PC-9 (cell line): ENCODE measurements at places on chromosomes 13 and 19.

DNA sequence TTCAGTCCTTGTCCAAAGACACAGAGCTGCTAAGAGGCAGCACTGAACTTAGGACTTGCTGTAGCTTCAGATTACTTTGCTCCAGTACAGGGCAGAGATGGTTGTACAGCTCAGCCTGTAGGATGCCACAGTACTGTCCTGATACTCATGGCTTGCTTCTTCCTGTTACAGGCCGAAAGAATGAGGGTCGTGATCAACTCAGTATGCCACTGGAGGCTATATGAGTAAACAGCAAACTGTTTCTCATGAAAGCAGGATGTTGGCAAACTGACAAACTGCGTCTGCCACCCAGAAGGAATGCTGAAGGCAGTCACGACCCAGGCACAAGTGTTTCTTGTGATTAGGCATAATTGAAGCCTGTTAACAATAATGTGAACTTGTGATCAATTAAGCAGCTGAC is 2.8 kb downstream of the ZNF749 start:
- DNase-seq = no peak

DNA sequence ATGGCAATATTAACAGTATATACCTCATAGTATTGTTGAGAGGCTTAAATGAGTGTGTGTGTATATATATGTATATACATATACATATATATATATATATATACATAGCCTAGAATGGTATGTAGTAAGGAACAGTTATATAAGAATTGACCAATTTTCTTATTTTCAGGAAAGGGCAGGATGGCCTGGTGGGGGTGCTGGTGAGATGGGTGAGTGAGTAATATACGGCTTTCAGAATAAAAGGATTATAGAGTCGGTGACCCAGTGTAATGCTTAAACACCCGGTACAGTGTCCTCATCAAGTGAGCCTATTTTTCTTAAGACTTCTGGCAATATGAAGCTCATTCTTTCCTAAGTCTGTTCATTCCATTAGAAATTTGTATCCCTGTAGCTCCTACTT is 11.7 kb upstream of the FAM216B start:
- DNase-seq = no peak

- DNase-seq = peak; percentile 97
Measured at GRCh38 chr19:38263689-38264485, 486 bp upstream of the SPINT2 start.

DNA sequence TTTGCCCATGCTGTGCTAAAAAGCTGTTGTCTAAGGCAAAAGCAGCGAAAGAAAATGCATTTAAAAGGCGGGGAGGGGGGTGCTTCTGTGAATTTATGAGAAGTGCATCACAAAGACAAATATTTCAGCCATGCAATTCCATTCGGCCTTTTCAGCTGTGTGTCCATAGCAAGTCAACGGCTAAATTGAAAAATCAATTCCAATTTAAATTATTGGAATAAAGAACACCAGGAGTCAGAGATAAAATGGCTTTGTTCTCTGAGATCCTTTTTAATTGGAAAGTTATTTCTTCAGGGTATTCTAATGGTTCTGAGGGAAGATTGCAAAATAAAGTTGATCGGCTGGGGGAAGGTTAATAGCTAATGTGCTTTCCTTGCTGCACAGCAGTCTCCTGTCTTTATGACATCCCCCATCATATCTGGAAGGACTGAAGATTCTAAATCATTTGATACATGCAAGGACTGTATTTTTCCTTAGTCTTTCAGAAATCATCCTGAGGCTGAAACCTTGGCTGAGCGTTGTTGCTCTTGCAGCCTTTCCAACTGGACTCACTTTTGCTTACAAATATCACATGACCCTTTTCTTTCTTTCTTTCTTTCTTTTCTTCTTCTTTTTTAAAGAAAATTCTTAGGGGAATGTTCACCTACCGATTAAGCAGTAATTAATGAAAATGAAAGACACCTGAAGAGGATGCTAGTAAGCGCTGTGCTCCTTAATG is 647.1 kb downstream of the DACH1 start:
- no peak for DNase-seq

DNA sequence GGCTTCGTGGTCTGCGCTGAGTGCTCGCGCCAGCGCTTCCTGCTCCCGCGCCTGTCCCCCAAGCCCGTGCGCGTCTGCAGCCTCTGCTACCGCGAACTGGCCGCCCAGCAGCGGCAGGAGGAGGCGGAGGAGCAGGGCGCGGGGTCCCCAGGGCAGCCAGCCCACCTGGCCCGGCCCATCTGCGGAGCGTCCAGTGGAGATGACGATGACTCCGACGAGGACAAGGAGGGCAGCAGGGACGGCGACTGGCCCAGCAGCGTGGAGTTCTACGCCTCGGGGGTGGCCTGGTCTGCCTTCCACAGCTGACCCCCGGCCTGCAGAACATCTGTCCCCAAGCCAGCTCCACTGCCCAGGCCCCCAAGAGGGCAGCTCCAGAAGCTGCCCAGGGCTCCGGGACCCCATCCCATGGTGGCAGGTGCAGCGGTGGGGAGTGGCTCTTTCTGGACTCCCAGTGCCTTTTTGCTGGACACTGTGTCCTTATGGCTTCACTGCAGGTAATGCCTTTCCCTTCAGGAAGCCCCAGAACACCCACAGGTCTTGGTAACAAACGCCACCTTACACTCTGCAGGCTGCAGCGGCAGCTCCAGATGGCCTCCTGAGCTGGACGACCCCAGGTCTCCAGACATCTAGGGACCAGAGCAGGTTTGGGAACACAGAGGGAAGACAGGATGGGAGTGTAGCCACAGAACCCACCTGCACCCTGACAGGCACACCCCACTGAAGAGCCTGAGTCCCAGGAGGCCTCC is 9.3 kb downstream of the PLEKHF1 start:
- DNase-seq = no peak

DNA sequence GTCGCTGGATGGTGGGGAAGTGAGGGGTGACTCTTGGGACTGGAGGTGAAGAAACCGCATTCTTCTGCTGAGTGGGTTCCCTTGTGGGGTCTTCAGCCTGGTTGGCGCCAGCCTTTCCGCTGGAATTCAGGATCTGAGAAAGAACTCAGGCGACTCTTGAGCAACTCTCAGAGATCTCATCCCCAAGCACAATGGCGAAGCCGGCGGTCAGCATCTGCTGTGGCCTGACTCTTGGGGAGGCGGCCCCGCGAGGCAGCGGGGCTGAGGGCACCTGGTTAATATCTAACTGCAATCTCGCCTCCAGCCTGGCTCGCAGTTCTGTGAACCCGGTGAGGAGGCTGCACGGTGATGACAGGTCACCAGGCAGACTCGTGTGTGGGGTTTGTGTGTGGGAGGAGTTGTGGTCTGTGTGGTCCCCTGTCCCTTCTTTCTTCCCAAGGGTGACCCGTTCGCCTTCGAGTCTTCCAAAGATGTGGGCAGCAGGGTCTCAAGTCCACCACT is 883 bp downstream of the ZNF441 start:
- peak; percentile 6 for DNase-seq

DNA sequence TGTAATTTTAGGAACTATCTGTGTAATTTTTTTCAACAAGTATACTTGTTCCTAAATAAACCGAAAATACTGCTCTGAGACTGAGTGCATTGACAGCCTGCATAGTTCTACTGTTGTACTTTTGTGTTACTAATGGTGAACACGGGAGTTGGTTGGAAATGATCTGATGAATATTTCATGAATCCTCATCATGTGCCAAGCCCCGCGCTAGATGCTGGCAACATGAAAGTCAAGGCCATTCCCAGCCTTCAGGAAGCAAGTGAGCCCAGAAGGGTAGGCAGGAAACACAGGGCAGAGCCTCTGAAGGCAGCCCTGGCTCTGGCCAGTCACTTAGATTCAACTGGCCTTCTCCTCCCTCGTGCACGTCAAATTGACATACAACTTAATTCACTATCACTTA is 106.1 kb downstream of the ABCC4 start:
- no peak for DNase-seq

GRCh38 chr19:18833141-18833476 is 1.4 kb downstream of the UPF1 start:
- DNase-seq = no peak

- DNase-seq = no peak
Measured at GRCh38 chr19:35229601-35230000, 1.1 kb upstream of the FAM187B start.

GRCh38 chr13:46648166-46648607 is 95.2 kb downstream of the LRCH1 start:
- DNase-seq = no peak

DNA sequence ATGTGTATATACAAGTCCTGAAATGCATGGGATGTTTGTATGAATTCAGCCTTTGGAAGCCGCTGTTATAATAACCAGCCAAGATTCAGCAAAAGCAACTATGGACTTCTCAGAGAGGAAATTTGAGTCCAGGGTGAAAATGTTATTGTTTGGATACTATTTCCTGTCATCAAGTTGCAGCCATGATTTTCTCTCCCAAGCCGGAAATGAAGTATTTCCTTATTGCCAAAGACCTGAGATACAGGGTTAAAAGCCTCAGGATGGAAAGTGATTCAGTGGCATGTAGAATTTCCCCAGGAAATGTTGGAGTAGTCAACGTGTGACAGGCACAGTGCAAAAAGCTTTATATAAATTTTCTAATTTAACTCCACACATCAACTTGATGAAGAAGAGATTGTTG is 133.9 kb downstream of the IRS2 start:
- no peak for DNase-seq

DNA sequence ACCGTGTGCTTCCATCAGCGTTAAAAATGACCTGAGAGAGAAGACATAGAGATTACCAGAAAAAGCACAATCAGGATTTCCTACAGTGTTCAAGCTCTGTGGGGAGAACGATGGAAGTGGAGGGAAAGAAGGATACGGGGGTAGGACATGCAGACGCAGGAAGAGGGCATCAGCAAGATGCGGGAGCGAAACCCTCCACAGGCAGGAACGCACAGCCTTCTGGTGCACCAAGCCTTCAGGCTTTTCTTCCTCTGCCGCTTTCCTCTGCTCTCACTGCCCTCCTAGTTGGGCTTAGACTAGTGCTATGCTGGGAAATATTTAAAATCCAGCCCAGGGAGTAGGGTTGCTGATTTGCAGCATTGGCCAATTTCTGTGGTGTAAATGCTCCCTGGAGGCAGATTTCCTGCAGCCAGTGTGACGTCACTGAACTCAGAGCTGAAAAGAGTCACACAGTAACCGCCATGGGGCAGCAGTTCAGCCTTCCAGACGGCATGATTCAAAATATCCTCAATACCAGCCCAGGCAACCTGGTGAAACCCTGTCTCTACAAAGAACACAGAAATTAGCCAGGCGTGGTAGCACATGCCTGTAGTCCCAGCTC is 205.1 kb upstream of the SOX1 start:
- DNase-seq = no peak

- no peak for DNase-seq
Measured at GRCh38 chr13:75850916-75851315, 214.8 kb downstream of the LMO7 start.

DNA sequence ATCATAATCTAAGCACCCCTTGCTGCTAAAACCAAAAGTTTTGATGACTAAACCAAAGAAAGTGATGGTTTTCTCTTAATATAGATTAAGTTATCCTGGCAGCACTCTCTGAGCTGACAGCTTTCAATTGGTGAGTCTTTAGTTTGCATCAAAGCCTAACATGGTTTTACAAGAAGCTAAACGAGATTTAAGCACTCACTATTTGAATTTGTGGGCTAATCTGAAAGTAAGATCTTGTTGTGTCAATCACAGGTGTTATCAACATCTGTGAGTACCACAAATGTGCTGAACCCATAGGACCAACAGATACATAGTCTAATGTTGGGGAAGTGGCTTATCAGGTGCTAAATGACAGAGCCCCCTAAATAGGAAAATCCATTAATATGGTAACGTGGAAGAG is 223.9 kb downstream of the LHFPL6 start:
- DNase-seq = no peak

DNA sequence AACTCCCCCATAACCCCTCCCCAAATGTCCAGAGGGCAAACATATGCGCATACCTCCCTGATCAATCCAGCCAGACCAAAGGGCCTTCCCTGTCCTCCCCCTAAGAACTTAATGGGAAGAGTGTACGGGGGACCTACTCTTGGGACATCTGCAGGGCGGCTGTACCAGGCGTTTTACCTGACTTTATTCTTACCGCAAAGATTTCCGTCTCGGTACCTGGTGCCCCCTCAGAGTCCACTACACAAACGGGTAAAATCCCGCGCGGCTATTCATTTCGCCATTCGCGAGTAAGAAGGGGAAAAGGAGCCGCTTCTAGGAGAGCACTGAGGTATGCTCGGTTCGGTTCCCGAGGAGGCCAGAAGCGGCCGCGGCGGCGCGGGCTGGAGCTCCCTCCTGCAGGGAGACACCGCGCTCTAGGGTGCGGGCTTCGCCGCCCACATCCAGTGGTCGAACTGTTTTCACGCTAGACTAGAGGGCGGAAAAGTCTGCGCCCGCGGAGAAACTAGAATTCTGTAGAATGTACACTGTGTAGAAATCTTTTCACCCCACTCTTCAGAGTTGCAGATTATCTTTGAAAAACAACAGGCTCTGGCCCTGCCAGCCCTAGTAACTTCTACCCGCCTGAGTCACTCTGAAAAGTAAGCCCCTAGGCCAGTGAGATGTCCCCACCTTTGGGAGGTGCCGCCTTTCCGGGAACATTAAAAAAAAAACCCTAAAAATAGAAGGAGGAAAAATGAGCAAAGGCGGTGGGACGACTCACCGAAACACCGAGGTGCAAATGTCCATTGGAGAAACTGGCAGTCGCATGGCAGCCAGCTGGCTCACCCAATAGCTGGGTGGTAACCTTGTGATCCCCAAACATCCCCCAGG is 3.8 kb upstream of the TSHZ3 start:
- no peak for DNase-seq

DNA sequence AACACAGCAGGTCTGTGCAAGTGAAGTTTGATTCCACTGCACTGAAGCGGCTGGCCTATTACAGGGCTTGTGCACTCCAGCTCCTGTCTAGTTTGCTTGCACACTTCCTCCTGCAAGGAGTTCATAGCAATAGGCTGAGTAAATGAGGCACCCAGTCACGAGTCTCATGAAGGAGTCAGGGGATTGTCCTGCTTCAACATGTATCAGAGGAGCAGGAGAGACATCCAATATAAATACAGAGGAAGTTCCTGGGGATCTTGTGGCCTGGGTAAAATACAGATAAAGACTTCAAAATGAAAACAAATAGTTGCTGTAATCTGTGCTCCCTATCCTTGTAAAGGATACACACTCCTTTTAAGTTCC is 259.9 kb downstream of the SLITRK1 start:
- no peak for DNase-seq

- no peak for DNase-seq
Measured at GRCh38 chr13:43800828-43801227, 14.1 kb upstream of the ENOX1 start.
